GM12864 (cell line): ENCODE measurements at places on chromosomes 5 and 9.

DNA sequence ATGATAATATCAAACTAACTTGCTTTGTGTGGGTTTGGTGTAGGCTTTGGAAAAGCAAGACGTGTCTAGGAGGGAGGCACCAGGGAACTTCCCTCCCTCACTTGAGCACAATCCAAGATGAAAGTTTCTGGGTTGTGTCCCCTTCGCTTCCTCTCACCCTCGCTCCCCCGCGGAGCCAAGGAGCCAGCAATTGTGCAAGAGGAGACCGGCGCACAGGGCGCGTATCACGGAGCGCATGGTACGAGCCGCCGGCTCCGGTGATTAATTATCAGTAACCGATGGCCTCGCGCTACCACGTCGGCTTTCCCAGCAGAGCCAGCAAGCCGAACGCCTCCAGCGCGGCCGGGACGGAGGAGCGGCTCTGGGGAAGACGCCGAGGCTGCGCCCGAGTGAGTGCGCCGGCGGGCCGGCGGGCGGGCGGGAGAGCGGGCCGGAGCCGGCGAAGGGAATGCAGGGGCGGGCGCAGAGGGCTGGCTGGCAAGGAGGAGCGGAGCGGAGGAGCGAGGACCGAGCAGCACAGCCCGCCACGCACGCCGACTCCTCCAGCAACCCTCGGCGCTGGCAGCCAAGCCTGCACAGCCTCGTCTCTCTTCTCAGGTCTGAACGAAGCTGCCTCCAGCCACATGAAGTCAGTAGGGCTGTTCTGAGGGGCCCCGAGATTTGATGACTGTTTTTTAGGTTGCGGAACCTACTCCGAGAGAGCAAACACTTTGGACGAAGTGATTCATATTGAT, 143.6 kb downstream of the BNC2 start:
- DNase-seq: no peak

GRCh38 chr5:126969548-126969947, 60.8 kb downstream of the MARCHF3 start:
- DNase-seq: no peak

GRCh38 chr5:142115937-142116614, 7.5 kb downstream of the NDFIP1 start:
- DNase-seq: no peak

GRCh38 chr5:158861366-158861765, 238.3 kb downstream of the EBF1 start:
- no peak for DNase-seq

- no peak for DNase-seq
Observed at GRCh38 chr5:105803431-105803830, 1867.3 kb downstream of the EFNA5 start.
